Stimulated activated CD8-positive, alpha-beta memory T cell treated with anti-CD3 and anti-CD28 coated beads, Interleukin-7, amount 100 ng/mL, for 1 hour (primary cell): ENCODE measurements at places on chromosomes 2 and 18.

GRCh38 chr2:134097740-134098139 lies 156.1 kb upstream of the MGAT5 start:
- DNase-seq = no peak

GRCh38 chr2:236977852-236978398 lies 107.8 kb upstream of the COPS8 start:
- no peak for DNase-seq

- no peak for DNase-seq
These were observed 420.3 kb downstream of the LRRTM4 start for GRCh38 chr2:77101796-77102452.

GRCh38 chr2:4192119-4192518 lies 488.7 kb downstream of the DCDC2C start:
- DNase-seq = no peak

- DNase-seq = no peak
These were observed 402.0 kb upstream of the MMADHC start for GRCh38 chr2:149989447-149990063.

DNA sequence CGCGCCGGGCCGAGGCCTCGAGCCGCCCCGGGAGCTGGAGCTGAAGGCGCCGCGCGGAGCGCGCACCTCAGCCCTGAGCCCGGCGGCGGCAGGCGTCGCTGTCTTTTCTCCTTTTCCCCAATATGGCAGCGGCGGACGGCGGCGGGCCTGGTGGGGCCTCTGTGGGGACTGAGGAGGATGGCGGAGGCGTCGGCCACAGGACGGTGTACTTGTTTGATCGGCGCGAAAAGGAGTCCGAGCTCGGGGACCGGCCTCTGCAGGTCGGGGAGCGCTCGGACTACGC lies 369 bp downstream of the SMCHD1 start:
- DNase-seq = no peak

DNA sequence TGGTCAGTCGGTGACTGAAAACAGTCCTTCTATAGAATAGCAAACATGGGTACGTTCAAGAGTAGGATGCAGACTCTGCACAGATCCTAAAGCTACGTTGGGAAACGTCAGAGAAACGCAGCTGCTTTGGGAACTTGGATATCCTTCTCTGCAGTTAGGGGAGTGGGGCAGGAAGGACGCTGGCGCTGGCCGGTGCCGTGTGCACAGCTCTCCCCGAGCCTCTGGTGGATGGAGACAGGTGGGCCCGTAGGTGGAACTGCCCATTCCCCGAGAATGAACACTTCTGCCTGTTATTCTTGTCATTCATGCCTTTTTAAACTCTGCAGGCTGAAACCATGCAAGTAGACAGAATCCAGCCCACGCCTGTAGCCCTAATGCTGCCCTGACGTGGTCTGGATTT lies 91.7 kb upstream of the MBOAT2 start:
- DNase-seq = no peak

DNA sequence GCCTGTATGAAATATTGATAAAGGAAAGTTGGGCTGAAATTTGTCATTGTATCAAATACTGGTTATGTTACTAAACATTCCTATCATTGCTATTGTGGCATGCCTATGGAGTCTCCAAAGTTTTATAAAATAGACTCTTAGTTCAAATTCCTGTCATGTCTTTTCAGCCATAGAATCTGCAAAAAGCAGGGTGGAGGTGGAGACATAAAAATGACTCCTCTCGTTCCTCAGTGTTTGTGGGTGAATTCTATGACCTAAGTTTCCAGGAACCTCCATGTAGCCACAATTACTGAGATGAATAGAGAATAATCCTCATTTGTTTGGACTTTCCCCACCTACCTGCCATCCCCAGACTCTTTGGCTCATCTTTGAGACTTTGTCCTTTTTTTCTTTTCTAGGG lies 326.3 kb upstream of the ETAA1 start:
- no peak for DNase-seq

- DNase-seq = no peak
These were observed 31.4 kb downstream of the MYO5B start for GRCh38 chr18:50163505-50163904.

- DNase-seq = no peak
These were observed 55.5 kb upstream of the ANKRD62 start for GRCh38 chr18:12038082-12038638.

- DNase-seq = no peak
These were observed 711 bp downstream of the SFXN5 start for GRCh38 chr2:73070643-73071359.

DNA sequence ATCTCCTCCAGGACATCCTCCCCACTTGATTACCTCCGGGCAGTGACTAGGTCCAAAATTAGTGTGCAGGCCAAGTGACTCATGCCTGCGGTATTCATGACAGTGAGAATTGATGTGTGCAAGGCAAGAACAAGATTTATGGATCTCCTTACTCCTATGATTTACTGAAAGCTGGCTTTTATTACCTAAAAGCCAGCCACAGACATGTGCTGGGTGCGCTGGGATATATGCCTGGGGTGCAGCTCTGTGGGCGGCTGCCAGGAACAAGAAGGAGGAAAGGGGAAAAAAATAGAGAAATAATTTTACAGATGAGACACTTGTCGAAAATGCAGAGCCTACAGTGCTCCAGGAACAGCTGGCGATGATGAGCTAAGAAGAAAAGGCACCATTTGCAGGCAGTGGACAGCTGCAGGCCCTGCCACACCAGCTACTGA lies 359.3 kb downstream of the CMPK2 start:
- DNase-seq = no peak
